ENCODE measurements at places on chromosomes 13 and 19.

- peak; percentile 48 for DNase-seq
Measured at GRCh38 chr19:8487137-8487851, 15.1 kb downstream of the PRAM1 start.

- no peak for DNase-seq
Measured at GRCh38 chr13:103451656-103452055, 385.4 kb upstream of the SLC10A2 start.

- DNase-seq = no peak
Measured at GRCh38 chr19:40737102-40737644, 13.1 kb downstream of the ACTMAP start.

DNA sequence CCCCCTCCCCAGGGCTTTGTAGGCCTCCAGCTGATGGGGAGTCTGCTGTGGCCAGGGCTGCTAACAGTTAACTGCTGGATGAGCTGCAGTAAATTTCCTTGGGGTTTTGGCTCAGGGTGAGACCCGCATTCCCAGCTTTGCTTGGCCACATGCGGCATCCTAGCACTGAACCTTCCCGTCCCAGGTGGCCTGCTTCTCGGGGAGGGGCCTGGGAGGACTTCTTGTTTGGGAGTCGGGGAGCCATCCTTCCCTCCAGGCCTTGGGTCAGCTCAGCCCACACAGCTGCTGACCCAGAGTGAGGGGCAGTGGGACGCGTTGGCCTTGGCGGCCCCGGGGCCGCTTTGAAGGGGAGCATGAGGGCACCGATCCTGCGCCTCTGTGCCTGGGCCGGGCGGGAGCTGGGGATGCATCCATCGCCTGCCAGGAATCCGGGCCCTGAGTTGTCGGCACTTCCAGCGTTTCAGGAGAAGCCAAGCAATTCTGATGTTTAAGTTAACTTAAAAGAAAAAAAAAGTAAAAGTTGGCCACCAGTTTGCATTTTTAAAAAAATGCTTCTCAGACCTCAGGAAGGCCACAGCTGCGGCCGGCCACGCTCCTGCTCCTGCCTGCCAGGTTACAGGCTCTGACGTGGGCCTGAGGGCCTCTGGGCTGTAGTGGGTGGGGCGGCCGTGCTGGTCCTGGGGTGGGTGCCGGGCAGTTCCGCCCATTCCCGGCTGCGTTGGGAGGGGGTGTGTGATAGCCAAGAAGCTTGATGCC lies 27.7 kb downstream of the CRTC1 start:
- no peak for DNase-seq

GRCh38 chr13:93963266-93964145 lies 516.0 kb downstream of the DCT start:
- no peak for DNase-seq

GRCh38 chr13:113063091-113063491 lies 42.5 kb upstream of the F7 start:
- no peak for DNase-seq

DNA sequence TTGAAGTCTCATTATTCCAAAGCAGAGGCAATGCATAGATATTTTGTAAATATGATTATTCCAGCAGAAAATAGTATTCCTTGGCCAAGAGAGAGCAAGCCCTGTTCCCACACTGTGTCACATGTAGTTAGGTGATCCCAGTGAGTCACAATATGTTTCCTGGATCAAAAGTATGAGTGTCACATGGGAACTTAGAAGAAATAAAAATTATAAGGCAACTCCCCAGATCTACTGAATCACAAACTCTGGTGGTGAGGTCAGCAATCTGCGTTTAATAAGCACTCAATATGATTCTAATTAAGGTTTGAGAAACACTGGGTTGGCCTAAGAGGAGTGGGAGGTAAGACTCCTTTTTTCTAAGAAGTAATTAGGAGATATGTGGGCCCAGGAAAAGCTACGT lies 1504.5 kb upstream of the PCDH20 start:
- no peak for DNase-seq

DNA sequence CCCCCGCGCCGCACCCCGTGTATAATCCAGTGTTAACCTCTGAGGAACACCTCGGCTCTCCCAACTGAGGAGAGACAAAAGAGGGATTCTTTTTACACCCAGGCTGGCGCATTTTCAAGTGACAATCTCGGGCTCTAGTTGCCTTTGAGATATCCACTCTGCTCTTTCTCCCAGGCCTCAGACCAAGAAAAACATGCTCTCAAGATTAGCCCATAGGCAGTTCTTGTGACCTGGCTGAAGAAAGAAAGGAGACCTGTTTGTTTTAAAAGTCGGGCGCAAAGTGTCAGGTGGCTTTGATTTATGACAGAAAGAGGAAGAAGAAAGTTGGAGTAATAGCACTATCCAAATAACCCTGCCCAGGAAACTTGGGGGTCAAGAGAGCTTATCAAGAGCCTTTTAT lies 27.3 kb downstream of the SHISA2 start:
- DNase-seq = no peak

DNA sequence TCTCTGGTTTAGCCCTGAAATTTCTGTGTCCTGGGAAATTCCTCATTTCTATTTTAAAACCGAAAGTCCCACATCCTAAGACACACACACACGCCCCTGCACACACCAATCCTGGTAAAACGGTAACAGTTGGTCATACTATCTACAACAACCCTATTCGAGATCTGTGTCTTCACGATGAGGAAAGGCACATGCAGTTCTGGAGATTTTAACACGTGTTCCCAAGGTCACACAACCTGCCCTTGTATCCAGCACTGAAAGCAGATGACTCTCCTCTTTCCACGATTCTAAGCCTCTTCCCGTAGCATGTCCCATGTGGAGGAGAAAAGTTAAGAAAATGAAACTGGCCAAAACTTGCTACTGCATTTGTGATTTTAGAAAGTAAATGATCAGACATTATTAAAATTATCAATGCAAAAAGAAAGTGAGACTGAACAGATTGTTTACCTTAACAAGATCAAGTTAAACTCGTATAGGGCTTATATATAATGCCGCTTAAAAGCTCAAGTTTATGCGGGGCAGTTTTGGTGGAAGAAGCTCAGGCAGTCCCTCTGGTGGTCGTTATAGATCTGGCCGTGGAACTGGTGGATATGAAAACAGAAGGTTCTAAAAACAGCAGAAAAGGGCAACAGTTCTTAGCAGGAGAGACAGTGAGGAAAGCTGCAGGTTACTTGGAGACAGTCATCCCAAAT lies 32.7 kb downstream of the VSTM1 start:
- no peak for DNase-seq
